ENCODE measurements at places on chromosomes 5 and 9.

DNA sequence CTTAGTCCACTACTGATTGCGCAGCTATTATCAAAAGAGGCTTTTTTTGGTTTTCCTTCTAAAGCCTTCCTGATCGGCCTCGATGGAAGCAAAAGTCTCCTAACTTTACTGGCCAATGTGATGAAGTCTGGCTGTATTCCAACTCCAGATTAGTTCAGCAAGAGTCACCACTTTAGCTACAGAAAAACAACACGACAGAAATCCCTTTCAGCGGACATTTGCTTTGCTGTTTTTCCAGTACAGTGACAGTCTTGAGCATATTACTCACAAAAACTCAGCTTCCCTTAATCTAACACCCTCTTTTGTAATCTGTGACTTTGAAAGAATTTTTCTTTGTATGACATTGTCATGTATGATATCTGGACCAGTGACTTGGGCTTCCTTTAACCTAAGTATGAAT is 95.7 kb downstream of the HOMER1 start:
- no peak for DNase-seq

DNA sequence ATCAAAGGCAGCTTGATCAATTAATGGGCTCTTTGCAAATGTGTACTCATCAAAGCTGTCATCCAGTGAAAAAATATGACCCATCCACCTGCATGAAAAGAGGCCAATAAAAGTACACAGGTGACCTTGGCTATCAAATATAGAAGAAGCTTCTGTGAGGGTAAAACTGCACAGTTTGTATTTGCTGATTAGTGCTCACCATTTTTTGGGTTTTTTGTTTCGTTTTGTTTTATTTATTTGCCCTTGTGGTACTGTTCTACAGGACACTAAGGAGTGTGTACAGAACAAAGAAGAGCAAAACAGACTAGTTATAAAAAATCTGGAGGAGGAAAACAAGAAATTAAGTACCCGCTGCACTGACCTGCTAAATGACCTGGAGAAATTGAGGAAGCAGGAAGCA is 101.3 kb downstream of the CNTLN start:
- no peak for DNase-seq

GRCh38 chr5:88770276-88771257 is 112.4 kb downstream of the MEF2C start:
- DNase-seq, result no peak

- DNase-seq, result no peak
Observed at GRCh38 chr5:2433086-2433485, 318.4 kb downstream of the IRX2 start.

- DNase-seq, result no peak
Observed at GRCh38 chr5:133637206-133637605, 24.9 kb upstream of the FSTL4 start.

Measured in NCI-H1092 treated with DMSO at 0.1 percent for 48 hours (cell line).